ENCODE measurements at places on chromosomes 7 and 10.

- no peak for DNase-seq
These were observed 22.8 kb downstream of the PRKAG2 start for GRCh38 chr7:151853896-151854719.

GRCh38 chr7:124566583-124566982 is 199.0 kb downstream of the GPR37 start:
- DNase-seq = no peak

DNA sequence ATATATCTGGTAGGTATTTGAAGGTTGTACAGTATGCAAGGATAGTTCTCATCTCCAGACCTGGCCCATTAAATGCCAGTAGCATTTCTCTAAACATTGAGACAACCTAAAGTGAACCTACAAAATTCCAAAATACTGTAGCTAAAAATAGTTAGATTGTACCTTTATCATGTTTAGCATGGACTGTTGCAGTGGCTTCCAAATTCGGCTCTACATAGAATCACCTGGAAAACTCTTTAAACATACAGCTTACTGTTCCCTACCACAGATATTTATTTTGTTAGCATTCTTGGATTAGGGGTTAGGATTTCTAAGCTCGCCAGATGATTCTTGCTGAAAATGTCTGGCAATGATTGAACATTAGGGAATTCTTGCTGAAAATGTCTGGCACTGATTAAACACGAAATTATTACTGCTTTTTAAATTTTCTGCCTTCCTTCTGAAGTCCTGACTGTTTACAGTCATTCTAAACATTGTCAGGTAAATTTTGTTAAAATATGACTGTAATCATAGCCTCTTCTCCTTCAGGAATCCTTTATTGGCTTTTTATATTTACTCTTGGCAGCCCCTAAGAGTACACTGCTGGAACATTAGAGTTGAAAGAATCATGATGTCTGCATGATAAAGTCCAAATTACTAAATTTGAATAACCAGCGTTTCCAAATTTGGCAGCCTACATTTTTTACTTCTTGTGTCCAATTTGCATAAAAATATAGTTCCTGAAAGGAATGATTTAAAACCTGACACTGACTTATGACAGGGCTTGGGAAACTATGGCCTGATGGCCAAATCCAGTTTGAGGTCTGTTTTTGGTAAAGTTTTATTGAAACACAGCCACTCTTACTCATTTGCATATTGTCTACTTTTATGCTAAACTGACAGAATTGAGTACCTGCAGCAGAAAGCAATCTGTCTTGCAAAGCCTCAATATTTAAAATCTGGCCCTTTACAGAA is 40.3 kb downstream of the SHOC2 start:
- DNase-seq = no peak

GRCh38 chr7:133827707-133828623 is 299.2 kb upstream of the LRGUK start:
- DNase-seq = no peak

DNA sequence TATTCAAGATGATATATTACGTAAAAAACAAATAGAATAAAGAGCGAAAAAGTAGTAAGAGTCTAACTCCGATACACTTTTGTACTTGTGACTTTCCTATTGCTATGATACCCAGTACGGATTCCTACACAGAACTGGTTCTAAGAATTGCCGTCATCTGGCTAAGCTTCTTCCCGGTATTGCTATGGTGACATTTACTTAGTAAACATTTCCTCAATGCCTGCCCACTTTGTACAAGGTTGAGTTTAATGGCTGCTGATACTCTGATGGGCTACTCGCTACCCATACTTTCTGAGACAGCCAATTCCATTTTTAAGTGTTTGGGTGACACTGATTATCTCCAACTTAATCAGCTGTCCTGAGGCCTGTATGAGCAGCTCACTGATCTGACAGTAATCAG is 55.6 kb downstream of the OSBPL3 start:
- DNase-seq = no peak

GRCh38 chr7:18504965-18505364 is 9.4 kb downstream of the HDAC9 start:
- no peak for DNase-seq

- no peak for DNase-seq
These were observed 54.7 kb downstream of the ARHGAP22 start for GRCh38 chr10:48550071-48550691.

GRCh38 chr10:62264702-62265436 is 3.8 kb downstream of the RTKN2 start:
- no peak for DNase-seq

- DNase-seq = no peak
These were observed 81.4 kb downstream of the ADCYAP1R1 start for GRCh38 chr7:31133497-31133896.

DNA sequence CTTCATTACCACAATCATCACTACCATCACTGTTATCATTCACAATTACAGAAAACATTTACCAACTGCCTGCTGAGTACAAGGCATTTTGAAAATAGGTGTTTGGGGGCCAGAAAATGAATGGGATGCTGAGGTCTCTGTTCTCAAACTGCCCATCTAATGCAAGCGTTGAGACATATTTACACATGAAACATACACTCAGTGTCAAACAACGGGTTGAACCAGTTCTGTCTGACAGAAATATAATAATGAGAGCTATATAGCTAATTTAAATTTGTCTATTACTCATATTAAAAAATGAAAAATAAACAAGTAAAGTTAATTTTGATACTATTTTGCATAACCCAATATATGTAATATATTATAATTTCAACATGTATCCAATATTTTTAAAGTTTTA is 303.1 kb downstream of the KCNMA1 start:
- no peak for DNase-seq

DNA sequence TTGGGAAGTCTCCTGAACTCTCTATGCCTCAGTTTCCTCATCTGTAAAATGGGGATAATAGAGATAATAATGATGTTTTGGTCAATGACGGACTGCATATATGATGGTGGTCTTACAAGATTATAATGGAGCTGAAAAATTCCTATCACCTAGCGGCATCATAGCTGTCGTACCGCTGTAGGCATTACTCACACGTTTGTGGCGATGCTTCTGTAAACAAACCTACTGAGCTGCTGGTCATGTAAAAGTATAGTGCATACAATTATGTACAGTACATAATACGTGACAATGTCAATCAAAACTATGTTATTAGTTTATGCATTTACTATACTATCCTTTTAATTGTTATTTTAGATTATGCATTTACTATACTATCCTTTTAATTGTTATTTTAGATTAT is 339.1 kb upstream of the NPVF start:
- no peak for DNase-seq

DNA sequence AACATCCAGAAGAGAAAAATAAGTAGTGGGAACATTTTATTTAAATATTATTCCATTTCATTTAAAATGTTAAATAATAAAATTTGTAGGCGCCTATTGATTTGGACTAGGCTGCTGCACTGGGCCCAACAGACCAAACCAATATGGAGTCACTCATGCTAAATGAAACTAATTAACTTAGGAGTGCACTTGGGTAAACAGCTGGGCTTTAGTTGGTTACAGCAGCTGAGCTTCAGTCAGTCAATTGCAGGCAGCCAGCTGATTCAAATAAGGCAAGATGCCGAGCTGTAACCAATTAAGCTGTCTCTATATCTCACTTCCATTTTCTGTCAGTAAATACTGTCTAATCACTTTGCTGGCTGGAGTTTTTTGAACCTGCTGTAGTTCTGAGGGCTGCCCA is 102.1 kb upstream of the WDR11 start:
- no peak for DNase-seq

GRCh38 chr7:150417863-150418262 is 32.6 kb upstream of the GIMAP8 start:
- DNase-seq = no peak

DNA sequence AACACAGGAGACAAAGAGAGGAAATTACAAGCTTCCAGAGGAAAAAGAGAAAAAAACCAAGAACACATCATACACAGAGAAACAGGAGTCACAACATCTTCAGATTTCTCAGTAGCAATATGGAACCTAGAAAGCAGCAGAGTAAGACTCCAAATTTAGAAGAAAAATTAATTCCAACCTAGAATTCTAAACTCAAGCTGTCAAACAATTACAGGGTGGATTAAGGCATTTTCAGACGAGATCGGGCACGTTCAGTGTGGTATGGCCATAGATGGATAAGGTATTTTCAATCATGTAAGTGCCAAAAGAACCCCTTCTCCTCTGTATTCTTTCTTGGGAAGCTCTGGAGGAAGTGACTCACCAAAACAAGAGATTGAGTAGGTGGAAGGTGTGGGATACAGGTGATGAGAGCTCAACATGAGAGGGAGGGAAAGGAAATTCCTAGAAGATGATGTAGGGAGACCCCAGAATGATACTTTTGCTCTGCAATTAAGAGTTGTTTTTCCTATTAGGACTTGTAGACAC is 51.6 kb downstream of the FAM204A start:
- no peak for DNase-seq

DNA sequence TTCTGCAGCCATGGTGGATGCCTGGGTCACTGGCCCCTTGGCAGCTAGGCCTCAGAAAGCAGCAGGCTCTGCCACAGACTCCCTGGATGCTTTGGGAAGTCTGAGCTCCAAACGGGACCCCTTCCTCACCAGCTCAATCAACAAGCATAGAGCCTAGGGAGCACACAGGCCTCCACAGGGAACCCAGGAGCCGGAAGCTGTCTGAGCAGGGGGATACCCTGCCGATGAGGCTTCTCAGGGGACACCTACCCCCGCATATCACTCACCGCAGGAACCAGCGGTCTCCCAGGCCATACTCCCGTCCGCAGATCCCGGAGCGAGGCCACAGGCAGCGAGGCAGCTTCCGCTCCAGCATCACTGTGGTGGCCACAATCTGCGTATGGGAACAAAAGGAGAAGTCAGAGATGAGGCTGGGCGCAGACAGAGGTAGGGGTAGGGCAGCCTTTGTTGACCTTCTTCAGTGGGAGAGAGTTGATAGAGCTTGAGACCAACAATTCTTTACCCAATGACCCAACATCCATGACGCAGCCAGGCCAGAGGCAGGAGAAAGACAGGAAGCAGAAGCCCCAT is 13.4 kb downstream of the TRPV6 start:
- DNase-seq = peak; percentile 11

GRCh38 chr10:2993636-2994035 is 73.7 kb upstream of the PFKP start:
- DNase-seq = no peak

DNA sequence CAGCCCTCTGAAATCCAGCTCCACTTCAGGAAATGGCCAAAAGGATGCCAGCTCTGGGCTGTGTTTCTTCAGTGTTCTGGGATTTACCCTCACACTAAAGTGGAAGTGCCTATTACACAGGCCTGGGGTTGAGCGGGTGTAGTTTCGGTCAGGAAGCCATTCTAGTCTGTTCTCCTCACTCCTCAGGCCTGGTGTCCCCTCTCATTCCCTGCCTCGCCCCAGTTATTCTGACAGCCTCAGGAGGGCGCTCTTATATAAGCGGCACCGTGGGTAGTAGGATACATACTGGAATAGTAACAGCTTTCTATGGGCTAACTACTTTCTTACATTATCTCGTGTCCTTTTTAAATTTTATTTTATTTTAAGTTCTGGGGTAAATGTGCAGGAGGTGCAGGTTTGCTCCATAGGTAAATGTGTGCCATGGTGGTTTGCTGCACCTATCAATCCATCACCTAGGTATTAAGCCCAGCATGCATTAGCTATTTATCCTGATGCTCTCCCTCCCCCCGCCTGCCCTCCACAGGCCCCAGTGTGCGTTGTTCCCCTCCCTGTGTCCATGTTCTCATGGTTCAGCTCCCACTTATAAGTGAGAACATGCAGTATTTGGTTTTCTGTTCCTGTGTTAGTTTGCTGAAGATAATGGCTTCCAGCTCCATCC is 12.2 kb upstream of the LGI1 start:
- DNase-seq = peak; percentile 28

GRCh38 chr10:16867990-16868389 is 50.8 kb upstream of the RSU1 start:
- DNase-seq = no peak

- DNase-seq = no peak
These were observed 446.5 kb downstream of the INHBA start for GRCh38 chr7:41256186-41256945.

- no peak for DNase-seq
These were observed 52.1 kb downstream of the MYL10 start for GRCh38 chr7:101576998-101577397.

DNA sequence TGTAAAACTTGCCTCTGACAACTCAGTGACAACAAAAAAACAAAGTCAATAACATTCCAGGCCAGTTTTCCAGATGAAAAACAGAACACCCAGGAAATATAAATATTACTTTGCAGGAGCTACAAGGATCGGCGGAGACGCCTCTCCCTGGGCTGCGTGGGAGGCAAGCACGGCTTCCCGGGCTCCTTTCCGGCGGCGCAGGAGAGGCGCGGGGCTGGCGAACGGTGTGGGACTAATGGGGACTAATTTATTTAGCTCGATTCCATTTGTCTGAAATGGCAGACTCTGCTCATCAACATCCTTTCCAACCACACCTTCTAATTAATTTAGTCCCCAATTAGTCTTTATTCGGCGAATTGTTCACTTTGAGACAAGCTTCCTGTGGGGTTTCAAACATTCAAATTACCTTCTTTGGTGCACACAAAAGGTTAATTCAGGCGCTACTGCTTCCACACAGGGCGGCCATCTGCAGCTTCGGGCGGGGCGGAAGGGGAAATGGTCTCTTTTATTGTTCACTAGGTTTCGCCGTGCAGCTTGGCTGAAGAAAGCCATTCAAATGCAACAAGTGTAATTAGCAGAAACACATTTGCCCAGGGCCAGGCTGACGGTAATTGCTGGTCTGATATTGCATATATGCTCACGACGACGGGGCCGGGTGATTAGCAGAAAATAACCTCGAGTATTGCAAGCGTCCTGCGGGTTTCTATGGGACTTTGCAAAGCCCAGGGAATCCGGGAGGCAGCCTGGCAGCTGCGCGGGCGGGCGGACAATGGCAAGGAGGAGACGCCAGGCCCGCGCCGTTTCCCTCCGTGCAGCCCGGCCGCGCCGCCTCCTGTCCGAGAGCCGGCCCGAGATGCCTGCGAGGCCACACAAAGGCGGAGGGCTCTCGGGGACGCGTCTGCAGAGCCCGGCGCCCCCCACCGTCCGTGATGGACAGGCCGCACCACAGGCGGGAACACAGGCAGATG is 270.1 kb downstream of the PTPRN2 start:
- DNase-seq = peak; percentile 44

DNA sequence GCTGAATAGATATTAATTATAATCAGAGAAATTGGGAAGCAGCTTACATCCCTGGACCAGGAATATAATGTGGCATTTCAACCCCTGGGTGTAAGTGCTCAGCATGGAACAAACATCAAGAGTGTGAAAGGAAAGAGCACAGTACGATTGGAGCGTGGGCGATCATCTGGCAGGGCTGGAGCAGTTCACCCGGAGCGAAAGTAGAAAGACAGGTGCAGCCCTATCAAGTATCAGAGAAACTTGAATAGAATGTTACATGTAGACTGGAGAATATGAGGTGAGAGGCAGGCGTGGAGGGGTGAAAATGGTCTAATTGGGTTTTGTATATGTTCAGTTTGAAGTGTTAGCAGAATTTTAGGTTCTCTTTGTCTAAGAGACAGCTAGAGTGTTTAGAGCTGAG is 303.0 kb downstream of the MDFIC start:
- no peak for DNase-seq

- no peak for DNase-seq
These were observed 19.4 kb downstream of the ENO4 start for GRCh38 chr10:116868722-116869121.

Measured in right hindlimb (tissue), 1 donor.